Prostate gland (tissue), 2 donors: ENCODE measurements at places on chromosomes 5 and 9. TPM values are rescaled to one million over a fixed set of nuclear protein-coding genes. Genes with fewer than 3 reads are reported as not detected.

DNA sequence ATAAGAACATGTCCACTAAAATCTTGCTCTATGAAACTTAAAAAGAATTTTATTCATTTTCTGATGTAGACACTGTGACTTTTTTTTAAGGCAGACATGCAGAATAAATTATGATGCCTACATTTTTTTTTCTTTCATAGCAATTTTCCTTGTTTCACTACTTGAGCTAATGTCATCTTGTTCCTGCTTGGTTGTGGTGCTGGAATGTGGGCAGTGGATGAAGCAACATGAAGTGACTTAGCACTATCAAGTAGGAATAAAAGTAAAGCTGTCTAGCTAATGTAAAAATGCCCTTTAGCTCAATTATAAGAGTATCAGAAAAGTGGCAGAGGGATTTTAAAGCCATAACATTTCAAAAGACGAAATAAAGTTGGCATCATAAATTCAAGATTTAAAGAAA is 191.0 kb downstream of the ADAMTS6 start:
- DNase-seq: no peak

- DNase-seq: no peak
These were observed 6.7 kb downstream of the BRD3 start for GRCh38 chr9:134061019-134061687.

DNA sequence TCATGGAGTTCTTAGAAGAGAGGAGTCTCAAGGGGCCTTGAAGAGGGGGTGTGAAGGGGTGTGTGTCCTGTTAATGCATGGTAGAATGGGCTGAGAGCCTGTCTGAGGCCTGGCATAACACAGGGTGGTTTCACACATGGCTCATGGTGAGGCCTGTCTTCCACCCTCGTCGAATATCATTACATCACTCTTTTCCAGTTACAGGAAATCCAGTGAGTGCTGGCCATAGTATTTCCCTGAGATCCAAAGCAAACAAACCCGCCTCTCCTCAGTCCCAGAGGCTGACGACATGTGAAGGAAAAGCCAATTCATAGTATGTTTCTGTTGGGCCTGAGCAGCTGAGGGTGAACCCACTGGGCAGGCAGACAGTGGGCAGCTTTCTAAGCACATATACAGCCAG is 159.4 kb upstream of the NR3C1 start:
- DNase-seq: peak; percentile 12

GRCh38 chr5:68748101-68748500 is 345.7 kb upstream of the SLC30A5 start:
- no peak for DNase-seq

DNA sequence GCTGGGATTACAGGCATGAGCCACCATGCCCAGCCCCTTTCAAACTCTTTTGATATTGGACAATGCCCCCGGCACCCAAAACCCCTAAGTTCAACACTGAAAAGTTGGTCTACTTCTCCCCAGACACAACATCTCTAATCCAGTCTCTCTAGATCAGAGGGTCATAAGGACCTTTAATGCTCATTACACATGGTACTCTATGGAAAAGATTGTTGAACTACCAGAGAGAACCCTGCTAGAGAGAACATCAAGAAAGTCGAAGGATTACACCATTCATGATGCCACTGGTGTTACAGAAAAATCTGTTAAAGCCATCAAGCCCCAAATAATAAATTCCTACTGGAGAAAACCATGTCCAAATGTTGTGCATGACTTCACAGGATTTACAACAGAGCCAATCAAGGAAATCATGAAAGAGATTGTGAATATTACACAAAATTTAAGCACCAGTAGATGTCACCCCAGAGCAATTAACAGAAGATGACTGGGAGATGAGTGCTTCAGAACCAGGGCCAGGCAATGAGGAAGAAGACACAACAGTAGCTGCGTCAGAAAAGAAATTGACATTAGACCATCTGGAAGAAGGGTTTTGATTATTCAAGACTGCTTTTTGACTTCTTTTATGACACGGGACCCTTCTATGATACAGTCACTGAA is 28.3 kb upstream of the NIPAL4 start:
- DNase-seq: peak; percentile 33

- peak; percentile 76 for DNase-seq
These were observed at the start of gene FNBP1 for GRCh38 chr9:130042885-130043653. TSS of gene FNBP1 (minus strand) at chr9:130043189. CDS start at chr9:130042975, 214 bp downstream.

DNA sequence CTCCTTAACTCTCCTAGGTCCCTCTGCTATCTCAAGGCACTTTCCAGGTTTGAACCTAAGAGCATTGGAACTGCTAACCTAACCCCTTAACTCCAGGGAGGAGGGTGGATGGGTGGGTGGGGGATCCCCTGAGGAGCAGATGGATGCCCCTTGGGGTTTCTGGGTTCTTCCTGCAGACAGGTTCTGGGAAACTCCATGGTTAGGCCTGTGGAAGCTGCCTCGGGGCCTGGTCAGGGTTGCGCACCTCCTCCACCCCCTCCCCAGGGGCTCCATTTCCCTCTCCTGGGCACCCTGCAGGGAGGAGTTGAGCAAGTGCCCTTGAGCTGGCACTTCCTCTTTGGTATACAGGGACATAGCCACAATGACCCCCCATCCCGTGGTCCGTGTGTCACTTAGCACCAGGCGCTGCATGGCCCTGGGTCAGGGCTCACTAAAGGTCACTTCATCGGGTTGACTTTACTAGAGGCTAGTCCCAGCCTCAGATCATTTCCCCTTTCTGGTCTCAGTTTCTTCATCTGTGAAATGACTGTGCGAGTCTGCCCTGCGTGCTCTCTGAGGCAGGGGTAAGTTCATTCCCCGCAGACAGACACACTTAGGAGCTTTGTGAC is 16.0 kb downstream of the CXXC5 start:
- no peak for DNase-seq

Gene ISOC1
- 31.1 TPM for total RNA-seq

DNA sequence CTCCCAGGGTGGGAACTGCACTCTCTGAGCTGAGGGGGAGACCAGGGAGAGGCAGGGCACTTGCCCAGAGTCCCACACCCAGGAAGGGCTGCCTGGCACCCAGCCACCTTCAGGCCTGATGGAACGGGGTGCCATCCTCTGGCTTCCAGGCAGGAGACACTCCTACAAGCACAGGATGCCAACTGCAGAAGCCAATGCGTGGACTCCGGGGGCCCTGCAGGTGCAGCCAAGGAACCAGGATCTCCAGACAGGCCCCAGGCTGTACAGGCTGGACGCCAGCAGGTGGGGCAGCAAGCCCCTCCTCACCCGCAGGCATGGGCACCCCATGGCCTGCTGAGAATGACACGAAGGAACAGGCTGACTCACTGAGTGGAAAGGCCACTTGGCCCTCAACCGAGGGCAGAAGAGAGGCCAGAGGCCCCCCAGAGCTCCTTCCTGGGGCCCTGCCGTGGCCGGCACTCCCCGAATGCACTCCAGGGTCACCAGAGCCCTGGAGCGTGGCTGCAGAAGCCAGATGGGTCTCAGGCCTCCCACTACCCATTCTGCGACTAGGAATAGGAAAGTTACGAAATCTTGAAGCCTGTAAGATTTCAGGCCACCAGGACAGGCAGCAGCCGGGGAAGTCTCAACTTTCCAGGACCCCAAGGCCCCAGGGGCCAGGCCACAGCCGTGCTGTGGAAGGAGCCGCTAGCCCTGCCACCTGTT is 15.7 kb downstream of the NACC2 start:
- no peak for DNase-seq

Gene FRMPD1
- 0.36 TPM for total RNA-seq

- no peak for DNase-seq
These were observed 31.1 kb downstream of the SLC35A4 start for GRCh38 chr5:140595538-140596300.

Gene ADCY2
- 5.2 TPM for total RNA-seq

DNA sequence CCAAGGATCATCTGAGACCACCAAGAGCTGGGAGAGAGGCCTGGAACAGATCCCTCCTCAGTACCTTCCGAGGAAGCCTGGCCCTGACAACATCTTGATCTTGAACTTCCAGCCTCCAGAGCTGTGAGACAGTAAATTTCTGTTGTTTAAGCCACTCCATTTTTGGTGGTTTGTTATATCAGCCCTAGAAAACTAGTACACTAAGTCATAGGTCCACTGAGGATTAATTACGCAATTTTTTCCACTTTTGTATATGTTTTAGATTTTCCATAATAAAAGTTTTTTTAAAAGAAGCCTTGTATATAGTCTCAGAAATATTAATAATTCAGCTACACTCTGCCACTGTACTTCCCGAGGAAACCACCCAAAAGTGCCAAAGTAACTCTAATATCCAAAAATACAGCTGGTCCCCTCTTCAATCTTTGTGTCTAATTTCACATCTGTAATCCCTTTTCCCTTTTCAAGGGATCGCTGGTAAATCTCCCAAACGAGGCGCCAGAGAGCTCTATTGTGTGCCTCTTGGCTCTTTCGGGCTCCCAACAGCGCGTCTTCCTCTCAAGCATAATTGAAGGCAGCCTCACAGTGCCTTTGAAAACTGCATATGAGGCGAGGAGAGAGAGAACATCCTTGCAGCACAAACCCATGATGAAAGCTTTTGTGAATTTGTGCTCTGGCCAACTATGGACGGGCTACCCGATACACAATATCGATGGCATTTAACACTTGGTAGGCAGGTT is 32.7 kb downstream of the PRUNE2 start:
- no peak for DNase-seq

Gene LTC4S
- total RNA-seq: 7.8 TPM

Gene SLC6A18
- total RNA-seq: not detected

DNA sequence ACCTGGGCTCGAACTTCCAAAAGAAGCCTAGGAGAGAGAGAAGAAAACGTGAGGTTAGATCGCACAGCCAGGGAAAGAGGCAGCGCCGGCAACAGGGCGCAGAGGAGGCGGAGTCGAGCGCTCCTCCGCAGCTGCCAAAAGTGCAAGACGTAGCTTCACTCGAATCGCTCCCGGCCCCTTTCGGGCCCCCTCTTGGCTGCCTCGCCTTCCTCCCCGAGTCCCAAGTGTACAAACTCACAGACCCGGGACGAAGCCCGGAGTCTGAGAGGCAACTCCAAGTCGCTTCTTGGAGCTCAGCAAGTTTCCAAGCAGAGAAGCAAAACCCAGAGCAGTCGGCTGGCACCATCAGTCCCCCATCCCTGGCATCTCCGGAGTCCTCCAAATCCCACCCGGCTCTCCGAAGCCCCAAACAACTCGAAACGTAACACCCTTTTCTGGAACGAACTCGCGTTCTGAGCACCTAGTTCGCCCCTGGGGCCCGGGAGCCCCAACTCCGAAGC is 1.2 kb downstream of the MIER3 start:
- peak; percentile 49 for DNase-seq

DNA sequence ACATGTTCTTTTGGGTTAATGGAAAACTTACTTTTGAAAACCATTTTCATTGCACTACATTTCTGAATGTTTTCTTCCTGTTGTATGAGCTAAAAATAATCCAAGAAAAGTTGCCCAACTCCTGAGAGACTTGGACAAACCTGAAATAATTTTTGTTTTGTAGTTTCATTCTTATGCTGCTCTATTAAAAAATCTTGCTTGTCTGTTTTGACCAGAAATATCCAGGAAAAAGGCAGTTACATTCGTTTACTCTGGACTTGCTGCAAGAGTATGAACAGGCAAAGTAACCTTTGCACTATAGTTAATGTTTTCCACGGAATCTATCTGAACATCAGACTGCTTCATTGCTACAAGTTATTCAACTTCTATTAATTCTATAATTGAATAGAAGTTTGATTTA is 200.1 kb upstream of the DAB2 start:
- no peak for DNase-seq

DNA sequence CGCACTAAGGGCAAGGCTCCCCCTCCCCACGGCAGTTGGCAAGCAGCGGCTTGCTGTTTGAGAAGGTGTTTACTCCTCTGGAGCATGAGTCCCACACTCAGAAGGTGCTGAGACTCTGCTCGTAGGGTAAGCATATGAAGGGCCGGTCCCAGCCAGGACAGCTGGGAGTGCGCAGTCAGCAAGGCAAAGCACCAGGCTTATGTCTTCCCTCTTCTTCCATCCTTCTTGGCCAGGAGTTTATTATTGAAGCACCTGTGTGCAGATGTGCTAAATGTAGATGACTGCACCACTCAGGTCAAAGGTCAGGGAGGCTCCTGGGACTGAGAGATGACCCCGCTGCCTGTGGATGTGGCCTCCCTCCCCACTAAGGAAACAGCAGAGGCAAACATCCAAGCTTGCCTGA is 27.0 kb upstream of the CDKN2AIPNL start:
- no peak for DNase-seq

Gene IL3
- not detected for total RNA-seq

Gene DOCK2
- total RNA-seq: 2.5 TPM

Gene MSMP
- total RNA-seq: not detected

DNA sequence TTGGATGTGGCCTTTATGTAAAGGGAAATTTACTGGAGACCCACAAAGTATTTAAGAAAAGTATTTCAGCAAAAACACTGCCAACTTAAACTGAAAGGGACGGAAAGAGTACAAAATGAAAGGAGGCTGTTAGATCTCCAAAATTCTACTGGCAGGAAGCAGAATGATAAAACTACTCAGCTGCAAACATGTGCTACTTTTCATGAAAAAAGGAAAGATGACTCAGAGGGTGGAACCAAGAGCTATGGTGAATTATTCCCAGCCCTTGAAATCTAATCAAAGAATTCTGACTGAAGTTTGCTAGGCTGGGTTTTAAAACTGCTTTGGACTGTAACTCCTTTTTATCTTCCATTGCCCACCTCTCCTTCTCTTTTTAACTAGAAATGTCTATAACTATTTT is 58.6 kb upstream of the ZBED3 start:
- DNase-seq: no peak

DNA sequence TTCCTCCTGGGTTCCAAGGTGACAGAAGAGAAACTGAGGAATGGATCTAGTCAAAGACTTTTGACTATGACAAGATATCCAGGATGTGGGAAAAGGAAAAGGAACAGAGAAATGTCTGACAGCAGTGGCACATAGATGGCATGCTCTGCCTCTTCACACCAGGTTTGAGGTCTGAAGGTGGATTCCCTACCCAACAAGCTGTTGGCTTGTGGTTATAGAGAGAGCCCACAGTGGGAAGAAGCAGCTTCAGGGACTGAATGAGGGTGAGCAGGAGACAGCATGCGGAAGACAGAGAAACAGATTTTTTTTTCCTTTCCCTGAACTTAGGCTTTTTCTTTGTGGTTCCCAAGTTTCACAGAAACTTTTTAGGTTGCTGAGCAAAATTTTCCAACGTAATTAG is 20.6 kb downstream of the IFNW1 start:
- no peak for DNase-seq

DNA sequence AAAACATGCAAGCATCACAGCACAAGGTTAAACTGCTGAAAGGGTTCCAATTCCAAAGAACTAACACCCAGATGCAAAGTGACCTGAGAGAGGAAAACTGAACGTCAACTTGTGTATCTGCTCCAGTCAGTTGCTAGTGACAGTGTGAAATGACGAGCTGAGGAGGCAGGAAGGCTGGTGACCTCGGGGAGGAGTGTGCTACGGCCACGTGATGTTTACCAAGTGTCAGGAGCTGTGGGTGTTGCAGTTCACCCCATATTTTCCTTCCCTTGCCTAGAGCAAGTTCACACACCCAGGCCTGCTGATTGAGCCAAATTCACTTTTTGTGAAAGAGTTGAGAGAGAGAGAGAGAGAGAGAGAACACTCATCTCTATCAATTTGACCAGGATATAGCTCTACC is 231.6 kb upstream of the ANKH start:
- no peak for DNase-seq
